ENCODE measurements at places on chromosomes 7 and 10.

DNA sequence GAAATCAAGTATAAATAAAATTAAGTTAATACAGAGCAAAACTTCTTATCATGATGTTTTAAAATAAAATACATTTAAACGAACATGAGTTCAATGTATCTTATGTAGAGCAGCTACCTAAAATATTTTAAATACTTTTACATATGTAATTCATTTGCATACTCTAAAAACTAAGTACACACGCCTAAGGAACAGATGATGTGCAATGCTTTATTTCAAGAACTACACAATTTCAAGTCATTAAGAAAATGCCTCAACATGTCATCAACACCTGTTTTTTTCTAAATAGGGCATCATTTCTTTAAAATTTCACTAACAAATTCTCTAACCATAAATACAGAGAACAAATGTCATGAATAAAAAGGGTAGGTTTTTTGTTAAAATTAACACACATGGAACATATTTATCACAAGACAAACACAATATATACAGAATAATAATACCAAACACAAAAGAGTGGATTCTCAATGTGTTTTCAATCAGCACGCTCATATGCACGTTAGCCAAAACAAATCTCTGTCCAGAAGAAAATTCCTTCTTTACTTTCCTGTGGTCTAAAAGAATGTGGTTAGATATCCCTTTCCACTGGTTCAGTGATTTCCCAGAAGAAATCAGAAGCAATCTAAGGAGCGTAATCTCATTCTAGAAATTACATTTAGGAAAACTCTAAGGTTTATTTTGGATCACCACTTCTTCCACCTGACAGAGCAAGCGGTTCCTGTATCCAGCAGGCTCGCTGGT is 73.0 kb upstream of the PFKP start:
- no peak for DNase-seq

DNA sequence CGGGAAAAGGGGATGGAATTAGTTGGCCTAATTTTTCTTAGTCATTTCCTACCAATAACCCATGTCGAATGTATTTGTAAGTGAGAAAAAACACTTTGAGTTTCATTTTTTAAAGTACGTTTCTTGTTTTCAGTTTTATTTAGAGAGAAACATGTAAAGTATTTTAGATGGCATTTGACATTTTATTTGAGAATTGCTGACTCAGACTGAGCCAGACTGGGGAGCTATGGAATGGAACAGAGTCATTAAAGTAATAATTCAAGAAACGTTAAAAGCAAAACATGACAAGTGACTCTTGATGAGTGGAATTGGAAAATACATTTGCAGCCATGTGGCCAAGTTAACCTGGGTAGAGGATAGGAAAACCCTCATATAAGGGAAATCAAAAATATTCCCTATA is 286.1 kb upstream of the NPSR1 start:
- DNase-seq, result no peak

DNA sequence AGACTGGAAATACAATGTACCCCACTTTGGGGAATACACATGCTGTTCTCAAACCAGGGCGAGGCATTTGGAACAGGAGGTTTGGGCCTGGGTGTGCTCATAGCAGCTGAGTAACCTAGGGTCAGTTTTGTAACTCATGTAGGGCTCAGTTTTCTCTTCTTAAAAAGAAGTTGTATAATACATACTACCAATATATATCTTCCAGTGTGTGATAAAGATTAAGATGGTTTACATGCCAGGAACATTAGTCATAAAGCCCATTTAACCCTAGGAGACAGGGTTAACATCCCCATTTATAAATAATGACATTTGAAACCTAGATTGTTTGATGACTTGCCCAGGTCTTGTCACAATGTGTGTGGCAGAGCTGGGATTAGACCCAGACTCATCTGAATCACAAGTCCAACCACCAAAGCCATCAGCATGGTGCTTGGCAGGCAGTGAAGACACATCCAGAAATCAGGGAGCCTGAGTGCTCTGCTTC is 6.0 kb downstream of the AKR1B10 start:
- DNase-seq, result no peak

GRCh38 chr10:117610321-117610720 is 67.8 kb downstream of the EMX2 start:
- DNase-seq, result no peak

DNA sequence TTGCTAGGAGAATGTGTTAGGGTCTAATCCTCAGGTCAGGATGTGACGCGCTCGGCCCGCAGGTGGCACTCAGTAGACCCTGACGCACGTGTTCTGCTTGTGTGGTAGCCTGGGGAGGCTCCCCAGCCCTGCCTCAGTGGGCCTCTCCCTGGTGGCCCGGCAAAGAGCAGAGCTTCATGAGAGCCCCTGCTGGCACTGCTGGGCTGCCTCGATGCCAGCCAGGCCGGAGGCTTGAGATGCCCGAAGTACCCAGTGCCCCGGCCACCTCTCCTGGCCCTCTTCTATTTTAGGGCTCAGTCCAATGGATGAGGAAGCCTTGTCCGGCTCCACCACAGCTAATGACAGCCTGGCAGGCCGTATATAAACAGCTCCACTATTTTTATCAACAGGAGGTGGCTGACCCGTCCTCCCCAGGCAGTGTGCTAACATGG is 42.0 kb downstream of the PRF1 start:
- DNase-seq, result no peak

DNA sequence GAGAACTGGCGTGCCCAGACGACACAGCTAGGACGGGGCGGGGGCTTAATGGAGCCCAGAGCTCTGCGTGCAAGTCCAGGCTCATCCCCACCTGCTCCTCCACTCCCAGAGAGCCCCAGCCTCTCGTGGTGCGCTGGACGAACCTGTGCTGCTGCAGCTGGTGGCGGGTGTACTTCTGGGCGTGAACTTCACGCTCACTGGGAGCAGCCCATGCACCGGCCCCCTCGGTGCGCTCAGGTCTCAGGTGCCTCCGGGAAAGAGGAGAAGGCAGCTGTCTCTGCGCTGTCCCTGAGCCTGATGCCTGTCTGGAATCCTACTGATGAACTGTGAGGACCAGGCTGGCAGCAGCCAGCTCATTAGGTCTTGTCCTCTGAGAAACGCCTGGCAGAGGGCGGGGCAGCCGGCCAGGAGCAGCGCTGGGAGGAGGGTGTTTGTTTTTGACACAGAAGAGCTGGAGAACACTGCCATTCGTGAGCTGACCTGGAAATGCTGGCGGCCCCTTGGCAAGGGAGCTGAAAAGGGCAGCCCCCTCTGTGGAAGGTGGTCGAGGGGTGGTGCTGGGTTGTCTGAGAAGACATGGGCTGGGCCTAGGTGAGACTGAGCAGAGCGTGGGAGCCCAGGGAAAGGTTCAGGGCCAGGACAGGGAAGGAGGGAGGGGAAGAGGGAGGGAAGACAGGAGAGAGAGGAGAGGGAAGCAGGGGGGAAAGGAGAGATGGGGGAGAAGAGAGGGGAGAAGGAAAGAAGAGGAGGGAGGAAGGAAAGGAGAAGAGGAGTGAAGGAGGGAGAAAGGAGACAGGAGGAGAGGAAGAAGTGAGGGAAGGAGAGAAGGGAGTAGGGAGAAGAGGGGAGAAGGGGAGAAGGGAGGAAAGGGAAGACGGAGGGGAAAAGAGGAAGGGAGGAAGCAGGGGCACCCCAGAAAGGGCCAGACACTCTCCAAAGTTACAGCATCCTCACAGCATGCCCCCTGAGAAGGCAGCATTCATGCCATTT is 53.5 kb upstream of the TNS3 start:
- no peak for DNase-seq

GRCh38 chr10:110488940-110489339 is 8.8 kb upstream of the DUSP5 start:
- DNase-seq, result no peak

- DNase-seq, result no peak
Observed at GRCh38 chr7:94266238-94266644, 128.5 kb upstream of the COL1A2 start.

DNA sequence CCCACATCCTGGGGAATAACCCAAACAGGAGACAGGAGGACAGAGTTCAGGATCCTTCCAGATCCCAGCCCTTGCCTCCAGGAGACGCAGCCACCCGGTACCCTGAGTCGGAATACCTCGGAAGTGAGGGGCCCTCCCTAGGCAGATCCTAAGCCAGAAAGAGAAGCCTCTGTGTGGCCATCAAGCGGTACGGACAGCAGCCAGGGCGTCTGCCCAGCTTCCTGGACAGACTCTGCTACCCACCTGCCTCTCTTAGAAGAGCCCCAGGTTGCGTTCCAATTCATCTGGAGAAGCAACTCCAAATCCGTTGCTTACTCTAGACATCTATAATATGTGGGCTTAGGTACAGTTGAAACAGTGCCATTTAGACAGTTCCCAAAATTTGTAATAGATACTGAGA is 220.2 kb upstream of the SH2B2 start:
- no peak for DNase-seq

Data from CD4-positive, alpha-beta T cell treated with Interleukin-17A for 4 hours (primary cell).